ENCODE measurements at places on chromosomes 5 and 9.

DNA sequence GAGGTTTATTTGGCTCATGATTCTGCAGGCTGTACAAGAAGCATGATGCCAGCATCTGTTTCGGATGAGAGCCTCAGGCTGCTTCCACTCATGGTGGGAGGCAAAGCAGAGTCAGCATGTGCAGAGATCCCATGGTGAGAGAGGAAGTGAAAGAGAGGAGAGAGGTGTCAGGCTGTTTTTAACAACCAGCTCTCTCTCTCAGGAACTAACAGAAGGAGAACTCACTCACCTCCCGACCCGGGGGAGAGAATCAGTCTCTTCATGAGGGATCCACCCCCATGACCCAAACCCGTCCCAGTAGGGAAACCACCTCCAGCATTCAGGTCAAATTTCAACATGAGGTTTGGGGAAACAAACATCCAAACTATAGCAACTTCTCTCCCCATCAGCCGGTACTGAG, 187.7 kb downstream of the ENC1 start:
- peak; percentile 73 for DNase-seq

DNA sequence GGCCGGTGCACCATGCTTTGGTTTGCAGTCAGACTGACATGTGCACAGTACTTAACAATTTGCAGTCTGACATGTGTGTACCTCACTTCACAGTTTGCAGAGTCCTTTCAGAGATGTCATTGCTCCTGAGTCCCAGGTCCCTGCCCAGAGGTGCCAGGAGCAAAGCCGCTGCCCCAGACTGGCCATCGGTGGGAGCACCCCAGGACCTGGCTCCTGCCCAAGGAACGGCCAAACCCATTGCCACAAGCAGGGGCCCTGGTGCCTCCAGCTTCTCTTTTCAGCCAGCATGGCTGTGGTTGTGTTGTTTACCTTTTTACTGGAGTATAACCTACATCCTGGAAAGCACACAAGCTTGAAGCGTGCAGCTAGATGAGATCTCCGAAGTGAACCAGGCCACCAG, 28.6 kb downstream of the RASGEF1C start:
- no peak for DNase-seq

DNA sequence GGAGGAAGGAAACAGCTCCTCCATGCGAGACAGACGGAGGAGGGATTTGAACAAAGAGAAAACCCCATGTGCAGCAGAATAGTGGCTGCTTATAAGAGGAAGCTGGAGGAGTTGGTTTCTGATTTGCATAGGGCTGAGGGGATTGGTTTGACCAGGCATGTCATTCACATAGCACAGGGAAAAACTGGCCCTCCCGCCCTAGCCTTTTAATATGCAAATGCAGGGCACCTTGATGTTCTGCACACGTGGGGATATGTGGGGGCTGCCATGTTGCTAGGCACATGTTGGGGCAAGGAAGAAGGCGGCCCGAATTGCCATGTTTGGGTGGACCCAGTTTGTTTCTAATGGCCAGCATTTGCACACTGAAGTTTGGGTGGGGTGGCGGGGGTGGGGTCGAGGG, 42.2 kb downstream of the OSMR start:
- DNase-seq, result no peak

GRCh38 chr9:32161209-32161608, 223.2 kb upstream of the ACO1 start:
- no peak for DNase-seq

DNA sequence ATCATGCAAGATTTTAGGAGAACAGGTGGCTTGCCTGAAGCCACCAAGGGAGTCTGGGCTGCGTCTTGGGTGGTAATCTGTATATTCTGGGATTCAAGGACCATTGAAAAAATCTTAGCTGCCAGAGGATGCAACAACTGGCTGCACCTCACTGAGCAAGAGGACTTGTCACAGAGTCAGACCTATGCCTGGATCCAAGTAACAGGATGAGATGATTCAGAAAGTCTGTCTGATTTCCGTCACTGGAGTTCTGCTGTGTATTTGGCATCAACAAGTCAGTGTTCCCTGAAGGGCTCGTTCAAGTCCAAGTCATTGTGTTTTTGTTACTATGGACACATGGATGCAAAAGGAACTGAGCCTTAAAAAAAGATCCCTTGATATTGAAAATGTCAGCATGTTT, 37.8 kb upstream of the CARTPT start:
- no peak for DNase-seq

- no peak for DNase-seq
Observed at GRCh38 chr9:130320723-130321481, 55.3 kb downstream of the HMCN2 start.

GRCh38 chr9:109258481-109259302, 62.2 kb downstream of the EPB41L4B start:
- DNase-seq, result no peak

DNA sequence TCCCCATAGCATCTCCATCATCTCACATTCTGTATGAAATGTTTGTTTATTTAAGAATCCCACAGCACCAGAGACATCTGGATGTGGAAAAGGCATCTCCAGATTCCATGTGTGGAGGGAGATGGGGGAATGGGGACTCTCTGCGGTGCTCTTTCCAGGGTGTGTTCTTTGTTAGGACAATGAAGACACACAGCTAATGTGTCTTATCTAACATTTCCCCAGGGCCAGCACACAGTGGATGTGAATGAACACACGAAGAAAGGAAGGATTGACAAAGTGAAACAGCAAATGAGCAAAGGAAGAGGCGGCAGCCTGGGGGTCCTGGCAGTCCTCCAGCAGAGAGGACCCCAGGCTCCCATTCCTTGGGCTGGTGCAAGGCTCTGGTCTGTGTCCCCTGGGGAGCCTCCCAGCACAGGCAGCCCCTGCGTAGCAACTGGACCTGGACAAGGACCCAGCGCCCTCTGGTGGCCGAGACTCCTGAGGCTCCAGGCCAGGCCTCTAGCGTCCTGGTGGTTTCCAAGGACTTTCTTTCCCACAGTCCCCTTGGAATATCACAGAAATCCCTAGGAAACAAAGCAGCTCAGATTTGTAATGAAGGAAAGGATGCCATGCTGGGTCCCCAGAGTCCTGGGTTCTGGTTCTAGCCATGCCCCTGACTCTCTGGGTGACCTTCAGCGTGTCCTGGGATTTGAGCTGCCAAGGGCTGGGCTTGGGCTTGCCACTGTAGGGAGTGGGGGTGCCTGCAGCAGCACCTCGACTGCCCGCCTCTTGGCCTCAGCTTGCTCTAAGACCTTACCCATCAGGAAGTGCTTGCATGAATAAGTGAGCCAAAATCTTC, 3.5 kb upstream of the PDLIM7 start:
- DNase-seq, result peak; percentile 80

DNA sequence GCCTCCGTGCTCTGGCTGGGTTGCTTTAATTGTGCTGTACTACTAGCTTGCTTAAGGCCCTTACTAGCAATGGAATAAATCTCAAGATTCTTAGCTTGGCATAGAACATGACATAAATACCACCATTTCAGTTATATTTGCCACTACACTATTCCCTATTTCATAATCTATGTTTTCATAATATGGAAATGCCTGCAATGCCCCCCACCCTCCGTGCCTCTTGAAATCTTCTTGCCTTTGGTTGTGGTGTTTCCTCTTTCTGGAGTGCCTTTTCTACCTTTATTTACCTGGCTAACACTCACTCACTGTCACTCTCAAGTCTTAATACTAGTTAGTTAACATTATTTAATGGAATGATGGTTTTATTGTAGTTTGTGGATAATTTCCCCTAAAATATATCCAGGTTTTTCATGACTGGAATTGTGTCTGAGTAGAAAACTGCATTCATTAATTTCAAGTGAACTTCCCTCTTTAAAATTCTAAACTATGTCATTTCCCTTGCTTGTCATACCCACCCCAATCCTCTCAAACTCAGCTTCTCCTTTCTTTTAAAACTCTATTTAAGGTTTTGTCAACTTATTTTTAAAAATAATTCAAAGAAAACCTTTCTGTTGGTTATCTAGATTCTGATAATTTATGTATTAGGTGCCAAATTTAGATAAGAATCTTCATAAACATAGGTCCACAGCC, 521.7 kb upstream of the DAB2 start:
- DNase-seq, result no peak

GRCh38 chr9:127783111-127784008, 2.5 kb upstream of the CDK9 start:
- peak; percentile 90 for DNase-seq

GRCh38 chr5:115435778-115436712, 108.5 kb downstream of the FEM1C start:
- DNase-seq, result no peak

- no peak for DNase-seq
Observed at GRCh38 chr5:54309691-54310432, 511 bp downstream of the ARL15 start.

DNA sequence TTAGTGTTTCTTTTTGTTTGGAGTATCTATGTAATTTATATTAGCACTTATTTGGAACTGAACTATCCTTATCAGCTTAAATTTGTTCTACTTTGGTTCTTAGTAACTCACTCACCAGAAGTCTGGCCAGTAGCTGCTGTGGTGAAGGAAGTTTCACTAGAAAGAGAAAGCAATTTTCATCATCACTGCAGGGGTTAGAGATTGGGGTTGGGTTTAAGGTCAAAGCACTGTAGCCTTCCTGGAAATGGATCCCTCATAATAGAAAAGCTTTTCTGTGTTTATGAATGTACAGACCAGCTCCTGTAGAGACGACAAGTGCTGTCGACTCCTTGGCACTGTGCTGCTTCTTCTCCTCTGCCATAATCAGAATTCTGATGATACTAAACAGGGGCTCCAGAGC, 22.2 kb downstream of the MROH2B start:
- no peak for DNase-seq

DNA sequence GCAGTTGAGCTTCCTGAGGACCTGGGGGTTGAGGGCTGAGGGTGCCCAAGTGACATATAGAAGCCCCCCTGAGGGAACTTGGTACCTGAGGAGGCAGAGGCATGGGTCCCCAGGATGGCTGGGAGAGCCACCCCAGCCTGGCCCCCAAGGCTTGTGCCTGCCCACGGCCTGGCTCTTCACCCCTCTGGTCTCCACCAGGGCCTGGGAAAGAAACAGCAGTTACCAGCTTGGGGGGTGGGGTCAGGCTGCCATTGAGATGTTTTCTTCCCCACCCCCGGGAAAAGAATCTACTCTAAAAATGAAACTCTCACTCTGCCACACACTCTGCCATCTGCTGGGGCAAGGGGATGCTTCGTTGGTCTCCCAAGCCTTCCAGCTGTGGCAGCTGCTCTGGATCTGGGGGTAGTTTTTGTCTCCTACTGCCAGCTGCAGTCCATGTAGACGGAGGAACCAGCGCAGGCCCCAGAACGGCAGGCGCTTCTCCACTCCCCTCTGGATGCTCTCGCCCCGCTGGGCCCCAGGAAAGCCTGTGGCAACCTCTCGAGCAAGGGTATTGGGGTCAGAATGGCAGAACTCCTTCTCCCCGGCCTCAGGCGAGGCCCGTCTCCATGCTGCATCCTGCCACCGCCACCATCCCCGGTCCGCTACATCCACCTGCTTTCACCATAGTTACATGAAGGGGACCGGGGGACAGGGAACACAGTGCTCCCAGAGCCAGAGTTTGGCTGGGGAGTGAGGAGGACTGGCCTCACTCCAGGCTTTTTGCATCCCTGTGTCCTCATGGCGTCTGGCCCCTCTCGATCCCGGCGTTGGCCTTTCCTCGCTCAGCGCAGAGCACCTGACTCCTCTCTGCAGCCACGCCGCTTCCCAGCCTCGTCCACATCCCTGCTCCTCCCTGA, 123.5 kb downstream of the DAB2IP start:
- peak; percentile 9 for DNase-seq

GRCh38 chr9:33227741-33228140, 12.2 kb upstream of the SPINK4 start:
- DNase-seq, result no peak

GRCh38 chr5:126384985-126385384, 38.2 kb upstream of the GRAMD2B start:
- DNase-seq, result no peak

- DNase-seq, result no peak
Observed at GRCh38 chr5:36763454-36763853, 113.1 kb upstream of the NIPBL start.

DNA sequence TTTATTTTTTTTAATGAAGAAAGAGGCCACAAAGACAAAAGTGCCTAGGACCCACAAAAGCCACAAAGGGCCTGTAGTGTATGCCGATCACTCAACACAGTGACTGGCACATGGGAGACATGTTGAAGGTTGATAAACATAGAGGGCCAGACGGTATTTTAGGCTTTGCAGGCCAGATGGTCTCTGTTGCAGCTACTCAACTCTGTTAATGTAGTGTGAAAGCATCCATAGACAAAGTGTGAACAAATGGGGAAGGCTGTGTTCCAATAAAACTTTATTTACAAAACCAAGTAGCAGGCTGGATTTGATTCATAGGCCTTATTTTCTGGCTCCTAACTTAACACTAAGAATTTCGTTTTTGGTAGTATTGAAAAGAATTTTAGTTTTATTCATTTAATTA, 139.9 kb downstream of the SGCD start:
- no peak for DNase-seq

DNA sequence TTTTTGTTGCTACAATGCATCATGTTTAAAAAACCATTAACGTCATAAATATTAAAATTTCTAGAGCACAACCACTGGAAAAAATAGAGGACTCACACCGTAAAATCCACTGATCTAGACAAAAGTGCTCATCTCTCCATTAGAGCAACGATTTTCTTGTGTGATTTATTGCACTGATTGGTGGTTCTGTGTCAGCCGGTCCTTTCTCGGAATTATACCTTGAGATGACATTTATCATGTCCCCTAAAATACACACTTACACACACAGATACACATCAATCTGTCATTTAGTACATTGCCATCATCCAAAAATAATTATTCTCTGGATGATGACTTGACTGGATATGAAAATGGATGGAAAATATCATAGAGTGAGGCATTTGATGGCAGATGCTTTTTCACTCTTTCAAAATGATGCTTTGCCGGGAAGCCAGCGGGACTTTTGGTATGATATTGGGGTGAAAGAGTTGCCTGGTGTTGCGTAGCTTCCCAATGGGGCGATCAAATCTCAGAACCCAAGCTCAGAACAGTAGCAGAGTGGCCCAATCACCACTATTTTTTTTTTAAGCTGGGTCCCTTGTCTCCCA, 226.6 kb downstream of the GAS1 start:
- no peak for DNase-seq

DNA sequence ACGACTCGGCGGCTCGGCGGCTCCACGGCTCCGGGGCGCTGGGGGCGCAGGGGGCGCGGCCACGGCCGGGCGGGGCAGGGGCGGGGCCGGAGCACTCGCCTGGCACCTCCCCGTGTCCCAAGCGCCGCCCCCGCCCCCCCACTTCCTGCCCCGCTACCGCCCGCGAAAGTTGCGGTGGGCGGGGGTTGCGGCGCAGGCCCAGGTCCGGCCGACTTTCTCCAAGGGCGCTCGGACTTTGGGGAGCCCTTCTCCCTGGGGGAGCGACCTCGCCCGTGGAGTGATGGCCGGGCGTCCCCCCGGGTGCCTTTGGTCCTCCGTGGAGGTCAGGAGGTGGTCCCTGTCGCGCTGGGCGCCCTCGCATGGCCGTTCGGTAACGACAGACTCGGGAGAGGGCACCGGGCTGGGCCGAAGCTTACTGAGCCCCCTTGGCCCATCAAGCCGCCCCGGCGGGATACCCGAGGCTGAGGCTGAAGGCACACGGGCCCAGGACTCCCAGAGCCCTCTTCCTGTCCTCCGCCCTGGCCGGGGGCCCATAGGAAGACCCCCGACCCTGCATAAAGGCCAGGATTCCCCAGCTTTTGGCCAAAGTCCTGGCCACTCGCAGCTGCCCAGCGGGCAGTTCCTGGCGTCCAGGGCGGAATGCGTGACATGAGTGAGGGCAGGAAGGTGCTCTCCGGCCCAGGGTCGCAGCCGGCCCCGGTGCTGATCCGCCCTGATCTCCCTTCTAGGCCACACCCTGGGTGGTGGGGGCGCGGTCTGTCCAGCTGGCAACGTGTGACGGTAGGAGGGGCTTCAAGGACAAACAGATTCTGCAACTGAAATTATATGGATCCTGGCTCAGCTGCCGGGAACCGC, 883 bp upstream of the VAV2 start:
- peak; percentile 72 for DNase-seq

Measured in CD4-positive, alpha-beta T cell treated with Interleukin-15 for 1 hour (primary cell).